ENCODE measurements at places on chromosomes 5 and 9.

DNA sequence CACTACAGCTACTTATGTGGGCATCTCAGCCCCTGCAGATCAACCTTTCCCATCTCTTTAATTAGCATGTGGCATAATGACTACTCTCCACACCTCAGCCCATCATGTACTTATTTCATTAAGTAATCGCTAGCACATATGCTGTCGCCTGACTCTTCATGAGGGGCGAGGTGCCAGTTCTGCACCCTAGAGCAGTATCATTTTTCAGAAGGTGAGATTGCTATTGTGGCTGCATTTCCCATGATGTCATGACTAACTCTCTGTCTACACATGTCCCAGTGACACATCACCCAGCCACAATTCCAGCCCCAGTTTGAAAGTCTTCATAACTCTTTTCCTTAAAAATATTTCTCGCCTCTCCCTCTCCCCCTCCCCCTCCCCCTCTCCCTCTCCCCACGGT is 7.6 kb upstream of the F2RL1 start:
- DNase-seq, result no peak

- no peak for DNase-seq
These were observed 152.5 kb downstream of the PRKACG start for GRCh38 chr9:68861436-68861835.

GRCh38 chr5:130092991-130093390 is 188.7 kb downstream of the CHSY3 start:
- no peak for DNase-seq

DNA sequence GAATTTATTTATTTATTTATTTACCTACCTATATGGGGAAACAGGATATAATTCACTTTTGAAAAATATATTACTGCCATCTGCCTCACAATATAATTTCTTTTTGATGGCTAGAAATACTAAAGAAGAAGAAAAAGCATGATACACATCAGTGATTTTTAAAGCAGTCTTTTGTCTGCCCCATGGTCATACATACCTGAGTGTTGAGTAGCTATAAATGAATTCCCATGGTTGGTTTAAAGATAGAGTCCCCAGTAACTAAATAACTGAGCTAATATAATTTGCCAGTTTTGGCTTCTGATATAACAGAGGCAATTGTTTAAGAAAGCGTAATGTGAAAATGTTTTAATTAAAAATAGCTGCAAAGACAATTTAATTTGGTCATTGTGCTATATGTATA is 447.8 kb downstream of the PDE4D start:
- DNase-seq, result no peak

DNA sequence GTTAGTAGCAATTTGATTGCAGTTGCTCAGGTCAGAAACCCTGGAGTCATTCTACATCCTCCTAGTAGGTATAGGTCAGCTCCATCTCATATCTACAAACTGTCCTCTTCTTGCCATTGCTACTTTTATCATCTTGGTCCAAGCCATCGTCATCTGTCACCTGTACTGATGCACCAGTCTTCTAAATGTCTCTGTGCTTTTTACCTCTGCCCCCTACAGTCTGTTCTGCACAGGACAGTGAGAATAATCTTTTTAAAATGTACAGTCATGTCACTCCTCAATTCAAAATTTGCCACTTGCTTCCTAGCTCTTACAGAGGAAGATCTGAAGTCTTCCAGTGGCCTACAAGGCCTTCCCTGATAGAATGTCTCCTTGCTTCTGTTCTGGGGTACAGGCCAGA is 6.8 kb downstream of the NNT start:
- no peak for DNase-seq

DNA sequence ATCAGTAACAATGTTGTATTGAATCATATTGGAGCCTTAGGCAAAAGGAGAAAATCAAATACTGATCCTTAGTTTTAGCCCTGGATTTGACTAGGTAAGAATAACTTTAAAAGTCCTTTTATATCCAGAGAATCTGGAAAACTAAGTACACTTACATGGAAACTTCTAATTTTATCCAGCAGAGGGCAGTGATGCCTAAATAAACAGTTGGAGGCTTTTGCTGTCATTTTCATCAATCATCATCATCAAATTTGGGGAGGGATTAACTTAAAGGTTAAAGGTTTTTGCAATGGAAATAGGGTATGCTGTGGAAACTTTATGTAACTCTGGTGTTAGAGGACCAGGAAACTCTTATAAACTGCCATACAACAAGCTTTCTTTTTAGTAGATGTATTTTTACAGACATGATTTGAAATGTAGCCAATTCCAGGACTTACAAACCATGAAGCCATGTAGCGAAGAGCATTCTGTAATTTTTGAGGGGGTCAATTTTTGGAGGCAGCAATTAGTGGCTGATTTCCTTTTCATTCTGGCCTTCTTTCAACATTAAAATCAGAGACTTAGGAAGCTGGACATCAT is 112.7 kb downstream of the OSTF1 start:
- no peak for DNase-seq
